NCI-H1048 (cell line): ENCODE measurements at places on chromosomes 5 and 9.

DNA sequence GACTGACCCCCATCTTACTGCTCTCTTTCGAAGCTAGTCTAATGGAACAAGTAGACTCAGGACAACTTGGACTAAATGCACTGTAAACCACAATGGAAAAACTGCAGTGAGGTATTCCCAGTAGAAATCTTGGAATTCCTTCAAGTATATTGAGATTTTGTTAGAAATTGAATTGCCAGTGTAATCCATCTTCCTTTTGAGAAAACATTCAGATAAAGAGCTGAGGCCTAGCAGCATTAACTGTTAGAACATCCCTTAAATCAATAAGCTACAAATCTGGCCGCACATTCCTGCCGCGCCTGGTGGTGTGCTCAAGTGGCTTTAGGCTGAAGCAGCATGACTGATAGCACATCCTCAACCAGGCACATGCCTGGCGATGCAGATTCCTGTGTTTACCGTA is 29.3 kb downstream of the PPIC start:
- DNase-seq: no peak

GRCh38 chr9:8860925-8861324 is 1061.3 kb upstream of the DMAC1 start:
- DNase-seq: no peak

GRCh38 chr5:177134697-177135225 is 1.2 kb downstream of the NSD1 start:
- DNase-seq: no peak

GRCh38 chr5:74116984-74117383 is 491.0 kb downstream of the ARHGEF28 start:
- DNase-seq: no peak

- DNase-seq: no peak
Observed at GRCh38 chr9:31140316-31140715, 1244.1 kb upstream of the ACO1 start.

GRCh38 chr5:20029266-20029665 is 41.3 kb upstream of the CDH18 start:
- DNase-seq: no peak

- no peak for DNase-seq
Observed at GRCh38 chr5:92760550-92760949, 820.5 kb downstream of the NR2F1-AS1 start.
